ENCODE measurements at places on chromosomes 6 and 20.

DNA sequence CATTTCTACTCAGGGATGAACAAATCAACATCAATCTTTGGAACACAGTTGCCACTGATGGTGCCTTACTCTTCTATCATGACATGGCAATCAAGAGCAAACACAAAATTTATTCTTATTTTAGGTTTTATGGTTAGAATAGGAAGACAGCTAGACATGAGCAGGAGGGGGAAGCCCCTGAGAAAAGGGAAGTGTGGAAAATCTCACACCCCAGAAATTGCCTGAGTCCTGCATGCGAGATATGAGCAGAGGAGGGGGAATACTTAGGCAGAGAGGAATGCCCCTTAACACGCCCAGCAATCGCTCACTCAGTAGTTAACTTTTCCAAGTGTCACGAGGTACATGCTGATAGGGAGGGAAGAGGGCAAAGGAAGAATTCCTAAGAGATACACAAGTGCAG is 79.3 kb downstream of the PLG start:
- DNase-seq, result no peak

DNA sequence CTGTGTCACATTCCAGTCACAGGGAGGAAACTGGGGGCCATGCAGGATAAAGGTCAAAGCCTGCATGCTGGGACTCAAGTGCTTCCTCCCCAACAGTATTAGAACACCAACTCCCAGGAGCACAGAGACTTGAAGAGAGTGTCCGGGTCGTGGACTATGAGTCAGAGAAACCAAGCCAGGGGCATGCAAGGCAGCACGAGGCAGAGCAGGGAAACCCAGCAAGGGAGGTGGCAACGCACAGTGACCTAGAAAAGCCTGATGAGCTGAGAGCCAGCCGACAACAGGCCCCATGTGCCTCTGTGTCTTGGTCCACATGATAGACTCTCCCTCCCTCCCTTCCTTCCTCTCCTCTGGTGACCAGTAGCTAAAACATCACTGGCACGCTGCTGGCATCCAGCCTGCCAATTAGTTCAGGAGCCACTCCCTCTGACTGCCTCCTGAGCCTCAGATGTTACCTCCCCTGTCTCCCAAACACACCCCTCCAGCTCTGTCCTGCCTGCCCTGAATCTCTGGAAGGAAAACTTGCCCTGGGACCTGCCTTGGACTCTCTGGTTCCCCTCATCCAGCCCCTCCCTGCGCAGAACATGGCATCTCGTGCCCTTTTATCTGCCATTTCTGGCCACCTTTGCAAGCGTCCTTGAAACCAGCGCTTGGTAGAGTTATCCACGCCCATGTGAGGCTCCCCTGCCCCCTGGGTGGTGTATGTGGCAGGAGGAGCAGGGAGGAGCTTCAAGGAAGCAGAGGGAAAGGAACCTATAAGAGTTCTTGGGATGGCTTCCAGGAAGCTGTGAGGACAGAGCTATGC is 16.2 kb upstream of the RNF39 start:
- no peak for DNase-seq

DNA sequence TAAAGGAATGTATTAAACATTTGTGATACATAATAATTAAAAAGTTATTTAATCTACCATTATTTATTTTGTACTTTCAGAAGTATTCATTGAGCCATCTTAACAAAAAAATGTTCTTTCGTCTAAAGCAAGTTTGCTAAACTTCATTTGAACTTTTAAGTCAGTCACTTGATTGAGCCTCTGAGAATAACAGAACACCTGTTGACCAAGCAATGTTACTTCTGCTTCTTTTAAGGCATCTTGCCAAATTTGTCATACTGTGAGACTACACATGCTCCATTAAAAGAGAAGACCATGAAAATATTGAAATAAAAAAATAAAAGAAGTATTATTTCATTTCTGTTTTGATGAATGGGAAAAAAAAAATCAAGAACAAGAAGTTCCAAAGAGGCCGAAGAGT is 141.8 kb upstream of the BMP5 start:
- DNase-seq, result no peak

- DNase-seq, result no peak
Measured at GRCh38 chr6:10154251-10154650, 260.6 kb downstream of the TFAP2A start.

GRCh38 chr6:19102936-19103335 is 715.8 kb downstream of the RNF144B start:
- no peak for DNase-seq

DNA sequence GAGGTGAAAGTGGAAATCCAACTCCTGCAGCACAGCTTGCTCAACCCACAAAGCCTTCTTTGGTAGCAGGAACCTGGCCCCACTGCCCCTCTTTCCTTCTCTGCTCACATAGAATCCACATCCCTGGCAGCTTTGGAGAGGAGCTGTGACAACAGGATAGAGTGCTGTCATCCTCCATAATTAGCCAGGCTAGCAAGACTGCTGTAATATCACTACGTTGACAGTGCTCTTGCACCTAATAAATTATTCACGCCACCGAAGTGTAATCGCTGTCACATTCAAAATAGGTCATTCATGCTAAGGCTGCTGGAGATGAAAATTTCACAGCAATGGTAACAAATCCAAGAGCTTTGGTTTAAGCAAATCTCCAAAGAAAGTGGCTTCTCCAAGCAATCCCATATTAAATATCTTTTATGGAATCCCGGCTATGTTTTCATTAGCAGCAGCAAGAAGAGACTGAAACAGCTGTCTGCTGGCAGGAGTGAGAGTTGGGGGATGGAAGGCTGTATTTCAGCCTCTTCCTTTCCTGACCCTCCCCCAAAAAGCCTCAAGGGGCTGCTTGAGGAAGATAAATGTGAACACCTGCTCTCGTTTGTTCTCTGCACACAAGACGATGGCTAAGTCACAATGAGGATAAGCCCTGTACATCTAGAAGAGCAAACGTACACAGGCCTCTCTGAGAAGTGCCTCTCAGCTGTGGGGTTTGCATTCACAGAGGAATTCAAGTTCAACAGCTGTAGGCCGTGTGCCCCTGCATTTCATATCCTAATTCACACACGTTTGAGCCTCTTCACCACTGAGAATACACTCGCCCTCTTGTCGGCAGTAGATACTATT is 16.5 kb downstream of the RIPOR2 start:
- DNase-seq, result no peak

- DNase-seq, result no peak
Measured at GRCh38 chr6:165308926-165309731, at the start of gene C6orf118. TSS of gene C6orf118 (minus strand) at chr6:165309605. CDS start at chr6:165309586, 19 bp downstream.

GRCh38 chr6:4021133-4021853 is 57.6 kb downstream of the FAM217A start:
- DNase-seq, result peak; percentile 97

DNA sequence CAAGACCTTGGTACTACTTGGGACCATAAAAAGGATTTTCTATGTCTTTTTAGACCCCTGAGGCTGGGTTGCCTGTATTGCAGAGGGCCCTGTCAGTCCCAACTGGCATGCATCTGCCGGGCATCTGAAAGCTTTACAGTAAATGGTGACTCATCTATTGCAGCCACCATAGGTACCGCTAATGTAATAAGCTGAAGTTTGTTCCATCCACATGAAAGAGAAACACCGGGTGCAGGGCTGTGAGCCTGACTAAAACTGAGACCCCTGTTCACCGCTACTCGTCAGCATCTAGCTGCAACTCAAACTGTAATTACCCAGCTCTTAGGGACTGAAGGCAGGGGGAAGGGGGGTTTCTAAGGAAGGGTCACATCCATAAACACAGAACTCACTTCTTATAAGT is 49.5 kb downstream of the TRERF1 start:
- peak; percentile 63 for DNase-seq

DNA sequence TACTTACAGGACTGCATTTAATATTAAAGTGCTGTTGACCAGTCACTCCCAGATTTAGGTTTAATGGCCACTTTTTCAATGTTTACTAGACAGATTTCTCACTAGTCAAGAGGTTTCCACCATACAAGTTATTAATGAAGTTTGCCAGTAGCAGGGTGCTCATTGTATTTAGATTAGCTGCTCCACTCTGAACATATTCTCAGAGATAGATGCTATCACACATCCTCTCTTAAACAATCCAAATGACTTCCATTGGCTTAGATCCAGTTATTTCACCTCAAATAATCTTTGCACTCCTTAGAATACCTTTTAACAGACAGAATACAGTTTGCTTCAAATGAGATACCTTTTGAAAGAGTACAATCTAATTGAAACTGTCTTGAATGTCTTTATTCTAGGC is 276.1 kb downstream of the HDGFL1 start:
- DNase-seq, result no peak

DNA sequence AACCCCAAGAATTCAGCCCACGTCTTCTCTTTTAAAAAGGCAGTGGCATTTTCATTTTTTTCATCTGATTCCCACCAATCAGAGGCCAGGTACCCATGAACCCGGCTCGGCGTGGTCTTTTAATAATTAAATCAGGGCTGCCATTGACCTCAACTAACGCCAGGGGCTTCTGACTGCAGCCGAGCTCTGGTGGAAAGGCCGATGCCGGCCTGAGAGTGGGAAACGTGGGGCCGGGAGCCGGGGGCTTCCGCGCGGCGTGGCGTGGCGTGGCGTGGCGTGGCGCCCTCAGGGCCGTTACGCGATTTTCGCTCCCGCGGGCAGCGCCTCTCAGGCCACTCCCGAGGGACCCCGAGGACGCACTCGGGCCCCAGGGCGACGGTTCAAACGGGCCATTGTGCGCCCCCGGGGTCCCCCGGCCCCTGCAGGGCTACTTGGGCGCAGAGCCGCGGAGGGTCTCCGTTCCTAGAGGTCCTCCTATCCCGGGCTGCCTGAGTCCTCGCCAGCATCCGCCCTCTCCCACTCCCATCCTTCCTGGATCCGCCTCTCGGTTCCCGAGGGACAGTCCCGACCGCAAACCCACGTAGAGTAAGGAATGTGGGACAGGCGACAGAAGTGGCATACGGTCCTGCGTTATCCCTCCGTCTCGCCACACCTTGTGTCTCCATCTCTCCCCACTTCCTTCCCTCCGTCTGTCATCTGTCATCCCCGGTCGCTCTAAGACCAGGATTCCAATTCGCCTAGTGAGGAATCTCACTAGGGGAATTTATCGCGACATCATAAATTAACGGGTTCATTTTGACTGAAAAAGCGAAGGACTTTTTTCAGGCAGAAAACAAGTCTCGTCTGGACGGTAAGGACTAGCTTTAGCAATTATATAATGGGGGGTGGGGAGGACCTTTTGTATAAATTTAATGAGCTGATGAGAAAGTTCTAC is 876 bp upstream of the TBPL1 start:
- DNase-seq, result no peak

GRCh38 chr6:155693573-155694418 is 238.2 kb upstream of the NOX3 start:
- no peak for DNase-seq

DNA sequence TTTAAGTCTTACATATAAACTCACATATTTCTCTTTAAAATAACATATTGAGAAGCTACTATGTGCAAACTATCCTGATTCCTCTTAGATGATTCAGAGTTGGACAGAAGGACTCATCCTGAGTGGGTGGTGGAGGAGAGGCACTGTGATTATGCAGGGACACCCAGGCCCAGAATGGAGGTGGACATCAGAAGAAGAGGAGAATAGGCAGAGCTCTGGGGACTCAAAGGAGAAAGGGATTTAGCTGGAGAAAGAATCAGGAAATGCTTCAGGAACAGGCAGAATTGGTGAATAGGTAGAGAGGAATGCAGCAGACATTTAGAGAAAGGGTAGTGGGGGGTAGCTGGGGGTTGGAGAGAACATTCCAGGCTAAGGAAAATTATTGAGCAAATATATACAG is 17.4 kb downstream of the RCAN2 start:
- no peak for DNase-seq

- no peak for DNase-seq
Measured at GRCh38 chr6:105619971-105620741, 217.3 kb upstream of the PREP start.

DNA sequence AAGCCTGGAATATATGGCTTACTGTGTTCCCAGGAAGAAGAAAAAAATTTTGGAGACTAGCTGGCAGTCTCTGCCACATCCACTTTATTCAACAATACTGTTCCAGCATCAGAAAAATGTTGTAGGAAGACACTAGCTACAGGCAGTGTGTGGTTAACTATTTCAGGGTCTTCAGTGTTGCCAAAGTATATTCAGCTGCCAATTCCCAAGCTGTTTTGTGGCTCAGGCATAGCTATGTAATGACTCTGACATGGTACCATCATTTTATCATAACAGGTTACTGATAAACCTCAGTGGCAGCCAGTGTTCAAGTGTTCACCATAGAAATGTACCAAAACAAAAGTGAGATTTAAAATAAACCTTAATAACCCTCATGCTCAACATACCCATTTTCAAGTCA is 503.1 kb downstream of the ADGRB3 start:
- DNase-seq, result no peak

DNA sequence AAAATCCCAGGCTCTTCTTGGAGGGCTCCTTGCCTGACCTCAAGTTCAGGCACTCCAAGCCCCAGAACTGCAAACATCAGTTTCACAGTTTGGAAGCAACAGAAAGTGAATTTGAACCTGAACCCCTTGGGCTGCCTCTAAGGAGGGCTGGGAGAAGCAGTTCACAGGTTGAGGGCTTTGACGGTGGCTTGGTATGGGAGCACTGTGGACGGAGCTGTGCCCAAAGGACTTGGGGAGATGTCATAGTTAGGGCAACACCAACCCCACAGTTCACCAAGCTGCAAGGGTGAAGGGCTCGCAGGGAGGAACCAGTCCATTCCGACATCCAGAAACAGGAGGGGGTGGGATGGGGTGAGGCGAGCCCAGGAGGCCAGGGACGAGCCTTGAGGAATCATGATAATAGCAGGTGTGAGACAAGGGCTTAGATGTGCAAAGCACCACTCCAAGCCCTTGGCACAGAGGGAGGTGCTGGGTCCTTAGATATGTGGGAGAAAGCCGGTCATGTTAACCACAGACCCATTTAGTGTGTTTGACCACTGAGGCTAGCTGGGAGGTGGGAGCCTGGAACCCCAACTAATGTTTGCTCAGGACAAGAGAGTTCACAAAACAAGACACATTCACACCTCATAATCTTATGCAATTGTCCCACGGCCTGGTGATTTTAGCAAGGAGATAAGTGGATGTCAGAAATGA is 4.3 kb downstream of the CEBPB start:
- DNase-seq, result no peak

GRCh38 chr6:36283608-36284007 is 13.7 kb downstream of the PNPLA1 start:
- DNase-seq, result peak; percentile 40

DNA sequence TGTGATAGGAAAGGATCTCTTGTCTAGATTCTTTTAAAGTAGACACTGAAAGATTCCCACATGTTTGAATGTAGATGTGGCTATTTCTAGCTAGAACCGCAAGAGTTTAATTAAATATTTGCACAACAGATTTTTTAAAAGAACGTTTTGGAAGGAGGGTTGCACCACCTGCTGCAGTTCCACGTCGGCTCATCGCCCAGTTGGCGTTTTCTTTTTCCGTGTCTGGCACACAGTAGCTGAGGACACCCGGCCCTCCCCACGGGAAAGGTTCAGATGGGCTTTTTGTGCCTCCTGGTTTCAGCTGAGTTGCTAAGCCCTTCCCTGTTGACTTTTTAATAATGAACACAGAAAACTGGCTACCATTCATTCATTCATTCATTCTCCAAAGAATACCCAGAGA is 41.8 kb upstream of the DOK5 start:
- no peak for DNase-seq

- DNase-seq, result no peak
Measured at GRCh38 chr6:168126566-168127383, 47.8 kb upstream of the FRMD1 start.

- DNase-seq, result no peak
Measured at GRCh38 chr6:107272246-107272645, 156.9 kb upstream of the BEND3 start.

All from CD14-positive monocyte (primary cell).